Activated CD8-positive, alpha-beta memory T cell treated with anti-CD3 and anti-CD28 coated beads for 1 hour (primary cell): ENCODE measurements at places on chromosomes 7 and 10.

DNA sequence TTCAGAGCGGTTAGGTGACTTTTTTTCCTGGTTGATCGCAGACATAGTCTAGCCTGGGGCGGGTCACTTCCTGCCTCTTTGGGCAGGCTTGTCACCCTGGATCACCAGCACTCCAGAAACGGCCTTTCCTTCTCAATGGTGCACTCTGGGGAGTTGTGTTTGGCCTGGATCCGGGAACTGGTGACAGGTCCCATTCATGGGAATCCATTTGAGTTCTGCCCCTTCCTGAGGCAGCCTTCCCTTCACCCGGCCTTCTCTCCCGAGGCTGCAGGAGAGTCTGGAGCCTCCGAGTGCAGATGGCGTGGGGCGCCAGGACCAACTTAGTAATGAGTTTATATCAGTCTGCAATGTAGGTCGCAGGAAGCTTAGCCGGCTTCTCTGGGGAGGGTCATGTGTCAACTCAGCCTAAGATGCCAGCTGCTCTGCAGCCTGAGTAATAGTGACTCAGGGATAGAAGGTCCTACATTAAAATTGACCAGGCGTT lies 54.2 kb downstream of the TACR2 start:
- no peak for DNase-seq

DNA sequence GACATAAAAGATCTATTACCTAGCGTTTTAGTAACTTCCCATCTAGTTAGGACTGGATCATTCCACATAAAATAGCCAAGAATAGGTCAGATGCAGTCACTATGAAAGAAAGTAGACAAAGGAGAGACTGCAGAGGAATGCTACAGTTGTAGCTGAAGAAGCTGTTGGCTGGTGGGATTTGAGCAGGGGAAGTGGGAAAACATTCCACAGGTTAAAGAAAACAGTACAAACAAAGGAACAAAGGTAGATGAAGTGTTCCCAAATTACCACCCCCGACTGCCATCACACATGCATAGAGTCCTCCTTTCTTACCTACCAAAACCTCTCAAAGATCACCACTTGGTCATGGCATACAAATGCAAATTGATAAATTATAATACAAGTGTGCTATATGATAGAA lies 41.8 kb downstream of the DLD start:
- no peak for DNase-seq

DNA sequence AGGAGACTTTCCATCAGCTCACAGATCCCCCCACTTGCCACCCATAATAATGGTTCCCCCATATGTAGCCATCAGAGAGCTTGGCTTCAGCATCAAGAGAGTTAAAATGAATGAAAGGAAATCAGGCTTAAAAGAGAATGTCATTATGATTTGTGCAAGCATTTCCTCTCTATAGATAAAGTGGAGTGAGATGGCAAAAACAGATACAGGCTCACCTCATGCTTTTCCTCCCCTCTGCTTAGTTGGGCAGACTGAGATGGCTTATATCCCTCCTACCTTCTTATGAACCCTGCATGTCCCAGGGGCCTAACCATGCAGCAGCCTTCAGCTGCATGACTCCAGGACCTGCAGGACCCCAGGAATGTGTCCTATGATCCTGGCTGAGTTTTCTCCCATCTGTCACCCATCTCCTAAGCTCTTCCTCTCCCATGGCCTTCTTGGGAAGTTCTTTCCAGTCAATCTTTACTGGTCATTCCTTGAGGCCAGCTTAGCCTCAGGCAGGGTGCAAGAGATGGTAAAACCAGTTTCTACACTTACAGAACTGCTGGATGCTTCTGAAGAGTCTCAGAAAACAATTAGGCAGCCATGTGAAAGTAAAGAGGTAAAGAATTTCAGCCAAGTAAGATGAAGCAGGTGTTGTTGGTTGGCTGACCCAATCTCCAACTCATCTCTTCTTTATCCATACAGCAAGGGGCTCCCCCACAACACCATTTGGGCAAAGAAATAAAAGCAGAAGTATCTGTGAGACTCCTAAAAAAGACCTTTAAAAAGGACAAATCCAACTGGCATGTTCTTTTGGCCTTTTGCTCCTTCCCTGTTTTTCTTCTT lies 159.7 kb downstream of the RTKN2 start:
- DNase-seq, result no peak

DNA sequence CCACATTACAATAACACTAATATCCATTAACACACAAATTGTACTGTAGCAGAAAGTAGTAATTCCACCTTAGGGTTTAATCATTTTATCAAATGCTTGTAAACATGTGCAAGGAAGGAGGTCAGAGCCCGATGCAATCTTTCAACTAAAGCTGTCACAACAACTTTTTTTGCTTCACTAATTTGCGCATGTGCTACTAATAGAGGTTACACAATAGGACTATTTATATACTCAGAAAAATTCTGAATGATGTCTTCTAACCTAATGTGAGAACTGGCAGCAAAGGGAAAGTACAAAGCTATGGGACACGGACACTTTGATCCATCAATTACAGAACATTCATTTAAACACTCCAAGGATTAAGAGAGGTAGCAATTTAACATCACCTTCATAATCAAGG lies 244.4 kb downstream of the CHCHD3 start:
- DNase-seq, result no peak

GRCh38 chr7:46932676-46933424 lies 649.1 kb downstream of the TNS3 start:
- DNase-seq, result no peak

- no peak for DNase-seq
Observed at GRCh38 chr7:106260136-106260561, 24.6 kb downstream of the NAMPT start.

DNA sequence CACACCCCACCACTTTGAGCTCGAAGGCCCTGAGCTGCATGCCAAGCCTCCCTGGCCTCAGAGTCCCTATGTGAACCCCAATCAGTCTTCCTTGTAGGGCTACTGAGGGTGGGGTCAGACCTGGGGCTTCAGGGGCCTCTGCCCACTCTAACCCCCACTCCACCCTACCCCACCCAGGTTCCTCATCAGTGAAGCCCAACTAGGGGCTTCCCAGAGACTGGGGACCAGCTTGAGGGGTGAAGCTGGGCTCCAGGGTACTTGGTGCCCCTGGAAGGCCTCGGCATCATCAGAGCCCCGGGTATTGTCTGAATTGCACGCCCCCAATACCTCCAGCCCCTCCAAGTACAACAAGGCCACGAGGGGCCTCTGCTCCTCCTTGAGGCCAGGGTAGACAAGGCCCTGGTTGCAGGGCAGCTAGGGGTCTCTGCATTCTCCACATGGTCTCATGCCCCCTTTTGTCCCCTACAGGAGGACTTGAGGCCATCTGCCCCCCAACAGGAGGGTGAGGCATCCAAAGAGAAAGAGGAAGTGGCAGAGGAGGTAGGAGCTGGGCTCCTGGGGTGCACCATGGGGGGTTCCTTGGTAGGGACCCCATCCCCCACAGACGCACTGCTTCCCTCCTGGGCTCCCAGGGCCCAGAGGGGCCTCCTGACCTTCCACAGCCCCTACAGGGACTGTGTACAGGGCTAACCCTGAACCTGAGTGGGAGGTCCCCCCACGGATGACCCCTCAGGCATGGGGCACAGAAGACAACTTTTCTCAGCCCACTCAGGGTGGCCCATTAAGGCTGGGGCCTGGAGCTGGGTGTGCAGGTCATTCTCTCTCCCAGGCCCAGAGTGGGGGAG lies 4.0 kb downstream of the SNCG start:
- DNase-seq, result no peak

GRCh38 chr7:149524394-149524793 lies 26.8 kb upstream of the ZNF746 start:
- DNase-seq, result no peak

DNA sequence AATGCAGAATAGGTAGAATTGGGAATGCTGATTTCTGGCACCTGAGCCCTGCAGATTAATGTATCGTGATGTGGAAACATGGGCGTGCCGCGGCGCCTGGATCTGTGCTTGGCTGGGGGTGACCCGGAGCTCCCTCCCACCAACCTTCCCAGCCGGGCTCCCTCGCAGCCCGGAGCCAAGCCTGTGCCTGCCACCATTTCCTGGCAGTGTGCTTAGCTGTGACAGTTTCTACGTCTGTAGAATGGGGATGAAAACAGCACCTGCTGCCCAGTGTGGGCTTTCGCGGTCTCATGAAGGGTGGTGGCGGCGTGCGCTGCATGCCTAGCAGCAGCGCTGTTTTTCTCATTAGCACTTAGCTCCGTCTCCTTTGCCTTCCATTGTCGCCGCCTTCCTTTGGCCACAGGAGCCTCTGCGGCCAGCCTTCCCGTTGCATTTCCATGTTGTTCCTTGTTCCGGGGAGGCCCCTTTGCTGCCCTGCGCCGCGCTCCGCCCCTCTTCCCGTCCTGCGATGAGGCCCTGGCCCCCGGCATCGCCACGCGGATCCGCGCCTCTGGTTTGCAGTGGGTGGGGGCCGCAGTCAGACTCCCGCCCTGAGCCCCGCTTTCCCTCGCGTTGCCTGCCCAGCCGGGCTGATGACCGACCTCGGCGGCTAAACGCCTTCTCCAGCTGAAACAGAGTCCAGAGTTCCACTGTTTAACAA lies 84.2 kb downstream of the CUL1 start:
- no peak for DNase-seq
